ENCODE measurements at places on chromosomes 13 and 19. TPM values are rescaled to one million over a fixed set of nuclear protein-coding genes. Genes with fewer than 3 reads are reported as not detected.

DNA sequence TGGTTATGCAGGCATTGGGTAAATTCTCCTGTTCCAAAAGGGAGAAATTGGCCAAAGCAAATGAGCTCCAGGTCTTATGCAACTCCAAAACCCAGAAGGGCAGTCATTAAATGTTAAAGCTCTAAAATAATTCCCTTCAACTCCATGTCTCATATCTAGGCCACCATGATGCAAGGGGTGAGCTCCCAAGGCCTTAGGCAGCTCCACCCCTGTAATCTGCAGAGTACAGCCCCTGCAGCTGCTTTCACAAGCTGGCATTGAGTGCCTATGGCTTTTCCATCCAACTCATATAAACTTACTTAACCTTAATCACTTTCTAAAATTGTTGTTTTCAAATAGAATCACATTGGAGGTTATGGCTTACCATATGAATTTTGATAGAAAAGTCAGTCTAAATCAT is 44.7 kb upstream of the ZNF429 start:
- H3K36me3 ChIP-seq: no peaks in the 10 kb centered on the region
- DNase-seq: no peak
- no peak overlapping the region for H3K27ac ChIP-seq
- no peaks in the 10 kb centered on the region for H3K4me1 ChIP-seq

DNA sequence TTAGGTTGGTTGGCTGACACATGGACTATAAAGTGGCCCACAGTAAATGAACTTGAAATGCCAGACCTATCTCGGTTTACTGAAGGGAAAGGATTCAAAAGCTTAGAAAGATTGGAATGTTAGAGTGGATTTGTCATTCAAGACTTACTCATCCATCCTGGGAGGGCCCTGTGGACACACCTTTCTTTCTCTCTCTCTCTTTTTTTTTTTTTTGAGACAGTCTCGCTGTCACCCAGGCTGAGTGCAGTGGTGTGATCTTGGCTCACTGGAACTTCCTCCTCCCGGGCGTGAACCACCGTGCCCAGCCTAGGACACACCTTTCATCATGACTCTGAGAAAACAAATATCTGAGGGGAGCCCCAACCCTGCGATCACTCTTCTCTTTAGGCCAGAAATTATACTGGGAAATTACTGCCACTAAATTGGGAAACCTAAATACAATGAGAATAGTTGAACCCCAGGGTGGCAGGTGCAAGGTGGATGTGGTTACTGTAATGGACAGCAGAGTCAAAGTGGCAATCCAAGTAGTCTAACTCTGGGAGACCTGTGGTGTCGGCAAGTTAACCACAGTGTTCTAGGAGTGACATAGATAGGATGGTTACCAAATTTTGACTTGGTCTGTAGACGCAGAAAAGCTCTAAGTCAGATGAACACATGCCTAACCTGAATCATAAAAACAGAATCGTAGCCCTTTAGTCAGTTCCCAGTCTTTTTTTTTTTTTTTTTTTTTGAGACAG is 47.1 kb upstream of the ZMYM5 start:
- H3K27me3 ChIP-seq: no peaks in the 10 kb centered on the region
- DNase-seq: no peak
- H3K4me1 ChIP-seq: no peaks in the 10 kb centered on the region

- no peaks in the 10 kb centered on the region for H3K4me1 ChIP-seq
- DNase-seq: no peak
- no peak overlapping the region for H3K27ac ChIP-seq
- H3K4me3 ChIP-seq: no peak overlapping the region
Measured at GRCh38 chr13:100521851-100522617, 66.6 kb downstream of the GGACT start.

- H3K36me3 ChIP-seq: no peaks in the 10 kb centered on the region
- H3K4me3 ChIP-seq: no peak overlapping the region
- DNase-seq: no peak
- H3K4me1 ChIP-seq: no peaks in the 10 kb centered on the region
- H3K27me3 ChIP-seq: no peaks in the 10 kb centered on the region
- no peak overlapping the region for H3K27ac ChIP-seq
Measured at GRCh38 chr13:102781591-102781990, 8.0 kb upstream of the TEX30 start.

GRCh38 chr19:50759886-50760285 is 10.4 kb upstream of the GPR32 start:
- no peak overlapping the region for H3K27ac ChIP-seq
- no peak for DNase-seq
- no peaks in the 10 kb centered on the region for H3K4me1 ChIP-seq
- H3K36me3 ChIP-seq: no peaks in the 10 kb centered on the region

DNA sequence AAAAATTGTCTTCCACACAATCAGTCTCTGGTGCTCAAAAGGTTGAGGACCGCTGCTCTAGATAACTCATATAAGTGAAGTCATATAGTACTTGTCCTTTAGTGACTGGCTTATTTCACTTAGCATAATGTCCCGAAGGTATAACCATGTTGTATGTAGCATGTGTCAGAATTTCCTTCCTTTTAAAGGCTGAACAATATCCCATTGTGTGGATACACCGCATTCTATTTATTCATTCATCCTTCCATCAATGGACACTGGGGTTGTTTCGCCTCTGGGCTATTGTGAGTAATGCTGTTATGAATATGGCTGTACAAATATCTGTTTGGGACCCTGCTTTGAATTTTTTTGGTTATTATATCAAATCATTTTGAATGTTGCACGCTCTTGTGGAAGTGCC is 4.6 kb upstream of the LYPD5 start:
- H3K4me3 ChIP-seq: no peak overlapping the region
- H3K36me3 ChIP-seq: no peaks in the 10 kb centered on the region
- H3K27me3 ChIP-seq: no peaks in the 10 kb centered on the region
- no peaks in the 10 kb centered on the region for H3K4me1 ChIP-seq
- no peak for DNase-seq
- no peak overlapping the region for H3K27ac ChIP-seq

DNA sequence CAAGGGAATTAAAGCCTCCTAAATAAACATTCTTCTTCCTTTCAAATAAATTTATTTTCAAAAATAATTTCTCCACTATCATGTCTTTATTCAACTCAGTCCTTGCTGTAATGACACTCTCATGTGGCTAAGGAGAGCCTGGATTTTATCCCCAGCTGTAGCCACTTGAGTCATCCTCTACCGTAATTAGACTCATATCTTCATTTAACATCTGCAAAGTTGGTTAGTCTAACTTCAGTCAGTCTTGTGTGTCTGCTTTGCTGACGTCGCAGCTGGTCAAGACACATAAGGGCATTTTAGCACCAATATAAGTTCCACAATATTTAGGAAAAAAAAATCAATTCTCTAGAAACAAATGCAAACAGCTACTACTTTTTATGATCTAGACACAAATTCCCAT is 776.4 kb upstream of the ATXN8OS start:
- no peak overlapping the region for H3K27ac ChIP-seq
- H3K36me3 ChIP-seq: no peaks in the 10 kb centered on the region
- no peaks in the 10 kb centered on the region for H3K27me3 ChIP-seq
- H3K4me3 ChIP-seq: no peak overlapping the region
- DNase-seq: no peak

- H3K36me3 ChIP-seq: no peaks in the 10 kb centered on the region
- H3K27me3 ChIP-seq: no peaks in the 10 kb centered on the region
- H3K4me3 ChIP-seq: no peak overlapping the region
- no peak for DNase-seq
Measured at GRCh38 chr13:77375560-77376108, 48.7 kb upstream of the MYCBP2 start.

GRCh38 chr19:38528213-38528755 is 89.5 kb downstream of the MAP4K1 start:
- DNase-seq: no peak
- no peaks in the 10 kb centered on the region for H3K27me3 ChIP-seq
- peaks cover 4% of the 10 kb centered on the region for H3K4me1 ChIP-seq
- no peaks in the 10 kb centered on the region for H3K36me3 ChIP-seq

GRCh38 chr13:59673286-59673685 is 490.4 kb downstream of the DIAPH3 start:
- no peaks in the 10 kb centered on the region for H3K4me1 ChIP-seq
- H3K27me3 ChIP-seq: no peaks in the 10 kb centered on the region
- no peak overlapping the region for H3K4me3 ChIP-seq
- DNase-seq: no peak

DNA sequence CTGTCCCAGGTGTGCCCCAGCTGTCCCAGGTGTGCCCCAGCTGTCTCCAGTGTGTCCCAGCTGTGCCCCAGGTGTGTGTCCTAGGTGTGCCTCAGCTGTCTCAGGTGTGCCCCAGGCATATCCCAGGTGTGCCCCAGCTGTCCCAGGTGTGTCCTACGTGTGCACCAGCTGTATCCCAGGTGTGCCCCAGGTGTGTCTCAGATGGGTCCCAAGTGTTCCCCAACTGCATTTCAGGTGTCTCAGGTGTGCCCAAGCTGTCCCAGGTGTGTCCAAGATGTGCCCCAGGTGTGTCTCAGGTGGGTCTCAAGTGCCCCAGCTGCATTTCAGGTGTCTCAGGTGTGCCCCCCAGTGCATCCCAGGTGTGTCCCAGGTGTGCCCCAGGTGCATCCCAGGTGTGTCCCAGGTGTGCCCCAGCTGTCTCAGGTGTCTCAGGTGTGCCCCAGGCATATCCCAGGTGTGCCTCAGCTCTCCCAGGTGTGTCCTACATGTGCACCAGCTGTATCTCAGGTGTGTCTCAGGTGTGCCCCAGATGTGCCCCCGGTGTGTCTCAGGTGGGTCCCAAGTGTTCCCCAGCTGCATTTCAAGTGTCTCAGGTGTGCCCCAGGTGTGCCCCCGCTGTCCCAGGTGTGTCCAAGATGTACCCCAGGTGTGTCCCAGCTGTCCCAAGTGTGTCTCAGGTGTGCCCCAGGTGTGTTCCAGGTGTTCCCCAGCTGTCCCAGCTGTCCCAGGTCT is 1.3 kb upstream of the GRK1 start:
- H3K27me3 ChIP-seq: no peaks in the 10 kb centered on the region
- no peaks in the 10 kb centered on the region for H3K4me1 ChIP-seq
- H3K36me3 ChIP-seq: no peaks in the 10 kb centered on the region
- no peak for DNase-seq
- H3K4me3 ChIP-seq: no peak overlapping the region
- H3K27ac ChIP-seq: no peak overlapping the region

DNA sequence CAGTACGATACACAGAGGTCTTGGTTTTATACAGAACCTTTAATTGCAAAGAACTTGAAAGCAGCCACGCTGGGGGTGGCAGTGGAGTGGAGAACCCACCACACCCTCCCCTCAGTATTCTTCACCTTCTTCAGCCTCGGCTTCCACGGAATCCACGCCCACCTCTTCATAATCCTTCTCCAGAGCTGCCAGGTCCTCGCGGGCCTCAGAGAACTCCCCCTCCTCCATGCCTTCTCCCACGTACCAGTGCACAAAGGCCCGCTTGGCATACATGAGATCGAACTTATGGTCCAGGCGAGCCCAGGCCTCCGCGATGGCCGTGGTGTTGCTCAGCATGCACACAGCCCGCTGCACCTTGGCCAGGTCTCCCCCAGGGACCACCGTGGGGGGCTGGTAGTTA is 7.9 kb downstream of the TUBA3C start:
- no peaks in the 10 kb centered on the region for H3K27me3 ChIP-seq
- H3K4me1 ChIP-seq: no peaks in the 10 kb centered on the region
- DNase-seq: no peak
- no peaks in the 10 kb centered on the region for H3K36me3 ChIP-seq

DNA sequence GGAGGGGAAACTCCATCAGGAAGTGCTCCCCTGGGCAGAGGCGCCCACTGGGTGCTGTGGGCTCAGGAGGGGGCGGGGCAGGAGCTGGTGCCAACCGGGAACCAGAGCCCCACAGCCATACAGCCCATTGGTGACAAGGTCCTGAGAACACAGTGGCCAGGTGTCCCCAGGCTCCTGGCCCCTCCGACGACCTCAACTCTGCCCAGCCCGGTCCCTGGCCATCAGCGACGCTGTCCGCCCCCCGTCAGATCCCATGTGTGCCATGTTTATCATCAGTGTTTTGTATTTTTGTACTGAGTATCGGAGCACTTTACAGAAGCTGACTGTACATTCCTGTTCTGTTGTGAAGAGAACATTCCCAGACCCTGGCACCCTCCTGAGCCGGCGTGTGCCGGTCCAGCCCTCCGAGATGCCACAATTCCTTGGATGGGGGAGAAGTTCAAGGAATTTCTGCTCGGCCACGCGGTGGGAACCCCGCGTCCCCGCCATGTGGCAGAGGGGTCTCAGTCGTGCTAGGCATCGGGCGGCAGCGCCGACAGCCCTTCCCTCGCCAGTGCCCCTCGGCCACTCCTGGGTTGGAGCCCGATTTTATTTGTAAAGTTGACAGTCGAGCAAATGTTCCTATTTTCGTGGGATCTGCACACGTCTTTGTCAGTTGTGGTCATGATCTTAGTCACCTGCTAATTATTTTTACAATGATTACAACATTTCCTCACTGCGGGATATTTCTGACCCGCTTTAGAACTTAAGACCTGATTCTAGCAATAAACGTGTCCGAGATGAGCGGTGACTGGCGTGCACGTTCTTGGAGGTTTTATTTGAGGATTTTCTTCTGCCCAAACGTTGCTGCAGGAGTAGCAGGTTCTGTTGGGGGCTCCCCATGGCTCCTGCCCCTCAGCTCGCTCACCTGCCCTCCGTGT is 16.9 kb downstream of the PEX11G start:
- DNase-seq: no peak
- H3K27ac ChIP-seq: no peak overlapping the region
- H3K36me3 ChIP-seq: no peaks in the 10 kb centered on the region
- H3K27me3 ChIP-seq: no peaks in the 10 kb centered on the region
- no peaks in the 10 kb centered on the region for H3K4me1 ChIP-seq

GRCh38 chr13:51764184-51765141 is 39.5 kb downstream of the DHRS12 start:
- no peak for DNase-seq
- H3K27ac ChIP-seq: no peak overlapping the region
- no peaks in the 10 kb centered on the region for H3K36me3 ChIP-seq
- no peak overlapping the region for H3K4me3 ChIP-seq
- H3K27me3 ChIP-seq: no peaks in the 10 kb centered on the region

DNA sequence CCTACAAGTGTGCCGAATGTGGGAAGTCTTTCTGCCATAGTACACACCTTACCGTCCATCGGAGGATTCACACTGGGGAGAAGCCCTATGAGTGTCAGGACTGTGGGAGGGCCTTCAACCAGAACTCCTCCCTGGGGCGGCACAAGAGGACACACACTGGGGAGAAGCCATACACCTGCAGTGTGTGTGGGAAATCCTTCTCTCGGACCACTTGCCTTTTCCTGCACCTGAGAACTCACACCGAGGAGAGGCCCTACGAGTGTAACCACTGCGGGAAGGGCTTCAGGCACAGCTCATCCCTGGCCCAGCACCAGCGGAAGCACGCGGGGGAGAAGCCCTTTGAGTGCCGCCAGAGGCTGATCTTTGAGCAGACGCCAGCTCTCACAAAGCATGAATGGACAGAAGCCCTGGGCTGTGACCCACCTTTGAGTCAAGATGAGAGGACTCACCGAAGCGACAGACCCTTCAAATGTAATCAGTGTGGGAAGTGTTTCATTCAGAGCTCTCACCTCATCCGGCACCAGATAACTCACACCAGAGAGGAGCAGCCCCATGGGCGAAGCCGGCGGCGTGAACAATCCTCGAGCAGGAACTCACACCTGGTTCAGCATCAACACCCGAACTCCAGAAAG is 10.3 kb upstream of the ERVK3-1 start:
- H3K36me3 ChIP-seq: peaks cover 3% of the 10 kb centered on the region
- no peak overlapping the region for H3K4me3 ChIP-seq
- no peak overlapping the region for H3K27ac ChIP-seq
- DNase-seq: no peak

Gene CLEC11A
- total RNA-seq: not detected

Data from Panc1 (cell line).